ENCODE measurements at places on chromosomes 3 and 15.

GRCh38 chr3:176935194-176935888, 261.9 kb downstream of the TBL1XR1 start:
- peaks cover 6% of the 10 kb centered on the region for H3K4me1 ChIP-seq
- no peak overlapping the region for H3K27ac ChIP-seq
- H3K36me3 ChIP-seq: no peaks in the 10 kb centered on the region

- no peaks in the 10 kb centered on the region for H3K4me1 ChIP-seq
- DNase-seq: no peak
- H3K27me3 ChIP-seq: no peaks in the 10 kb centered on the region
- H3K27ac ChIP-seq: no peak overlapping the region
- H3K4me3 ChIP-seq: no peak overlapping the region
Measured at GRCh38 chr15:72147418-72147817, 29.2 kb downstream of the SENP8 start.

- peaks cover 3% of the 10 kb centered on the region for H3K4me1 ChIP-seq
- peaks cover 6% of the 10 kb centered on the region for H3K36me3 ChIP-seq
- peak overlapping the region; percentile 31 for H3K27ac ChIP-seq
- H3K27me3 ChIP-seq: no peaks in the 10 kb centered on the region
- peak; percentile 88 for DNase-seq
Measured at GRCh38 chr3:57935539-57935938, 72.7 kb upstream of the FLNB start.

GRCh38 chr3:78050276-78051065, 1010.6 kb downstream of the ROBO2 start:
- no peak overlapping the region for H3K4me3 ChIP-seq
- no peak overlapping the region for H3K27ac ChIP-seq
- H3K27me3 ChIP-seq: no peaks in the 10 kb centered on the region
